ENCODE measurements at places on chromosomes 6 and 20.

DNA sequence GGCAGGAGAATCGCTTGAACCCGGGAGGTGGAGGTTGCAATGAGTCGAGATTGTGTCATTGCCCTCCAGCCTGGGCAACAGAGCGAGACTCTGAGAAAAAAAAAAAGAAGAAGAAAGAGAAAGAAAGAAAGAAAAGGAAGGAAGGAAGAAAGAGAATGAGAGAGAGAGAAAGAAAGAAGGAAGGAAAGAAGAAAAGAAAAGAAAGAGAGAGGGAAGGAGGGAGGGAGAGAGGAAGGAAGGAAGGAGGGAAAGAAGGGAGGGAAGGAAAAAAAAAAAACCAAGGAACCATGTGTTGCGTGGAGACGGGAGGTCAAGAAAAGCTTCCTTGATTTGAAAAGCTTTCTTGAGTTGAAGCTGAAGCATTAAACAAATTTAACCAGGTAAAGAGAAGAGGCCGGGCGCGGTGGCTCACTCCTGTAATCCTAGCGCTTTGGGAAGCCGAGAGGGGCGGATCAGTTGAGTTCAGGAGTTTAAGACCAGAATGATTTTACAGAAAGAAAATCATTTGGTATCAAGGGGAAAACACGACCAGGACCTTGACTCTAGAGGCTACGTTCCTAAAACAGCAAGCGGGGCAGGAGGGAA, 90.5 kb upstream of the PRSS16 start:
- DNase-seq = no peak

DNA sequence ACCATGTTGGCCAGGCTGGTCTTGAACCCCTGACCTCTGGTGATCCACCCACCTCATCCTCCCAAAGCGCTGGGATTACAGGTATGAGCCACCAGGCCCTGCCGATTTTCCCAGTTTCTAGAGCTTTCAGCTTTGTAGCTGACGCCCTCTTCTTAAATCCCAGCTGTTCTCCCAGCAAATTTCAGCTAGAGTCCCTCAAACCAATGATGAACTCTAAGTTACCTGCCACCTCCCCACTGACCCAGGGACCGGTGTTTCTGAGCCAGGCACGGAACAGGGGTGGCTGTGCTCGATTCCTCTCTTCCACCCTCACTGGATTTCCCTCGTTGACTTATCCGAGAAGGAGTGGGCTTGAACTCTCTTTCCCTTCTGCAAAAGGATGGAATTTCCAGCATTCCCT, 39.1 kb downstream of the SUN5 start:
- DNase-seq = no peak

GRCh38 chr20:51732096-51732791, 35.9 kb downstream of the ATP9A start:
- DNase-seq = no peak

DNA sequence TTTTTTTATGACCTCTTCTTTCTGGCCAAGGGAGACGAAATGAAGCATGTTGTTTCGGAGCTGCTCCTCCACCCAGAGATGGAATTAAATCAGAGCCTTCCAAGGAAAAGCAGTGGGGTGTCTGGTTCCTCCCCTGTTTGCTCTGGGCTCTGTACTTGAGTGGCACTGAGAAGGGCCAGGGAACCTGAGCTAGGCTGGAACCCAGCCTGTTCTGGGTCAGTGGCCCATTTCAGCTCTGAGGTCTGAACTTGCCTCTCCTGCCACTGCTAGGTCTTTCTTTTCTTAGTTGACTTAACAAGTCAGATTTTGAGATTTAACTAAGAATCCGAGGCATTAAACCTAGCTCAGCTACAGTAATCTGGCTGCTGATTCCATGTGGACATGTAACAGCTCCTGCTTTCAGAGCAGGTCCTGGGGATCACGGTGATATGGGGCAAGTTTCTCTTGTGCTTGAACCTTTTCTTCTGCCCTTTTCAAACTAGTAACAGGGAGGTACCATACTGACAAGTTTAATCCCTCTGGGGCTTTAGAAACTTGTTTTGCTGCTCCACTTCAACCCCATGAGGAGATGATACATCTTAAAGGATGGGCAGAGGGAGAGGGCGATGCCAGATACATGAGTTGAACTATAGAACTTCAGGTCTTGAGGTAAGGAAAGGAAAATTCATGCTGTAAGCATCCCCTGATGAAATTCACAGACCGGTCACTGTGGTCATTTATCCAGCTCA, 101.1 kb downstream of the SLC24A3 start:
- no peak for DNase-seq
